ENCODE measurements at places on chromosomes 2 and 18. TPM values are rescaled to one million over a fixed set of nuclear protein-coding genes. Genes with fewer than 3 reads are reported as not detected.
A peak's percentile ranks its signal among the peaks of the same experiment; 100 is the strongest.

Gene ADAM17
- total RNA-seq = 33.5 TPM

Gene IL1F10
- not detected for total RNA-seq

Gene G6PC2
- 2.8 TPM for total RNA-seq

GRCh38 chr18:77524909-77525308 is 275.3 kb downstream of the GALR1 start:
- H3K36me3 ChIP-seq = no peaks in the 10 kb centered on the region
- no peak overlapping the region for H3K4me3 ChIP-seq
- no peaks in the 10 kb centered on the region for H3K27me3 ChIP-seq
- H3K4me1 ChIP-seq = no peaks in the 10 kb centered on the region
- no peak overlapping the region for H3K27ac ChIP-seq

DNA sequence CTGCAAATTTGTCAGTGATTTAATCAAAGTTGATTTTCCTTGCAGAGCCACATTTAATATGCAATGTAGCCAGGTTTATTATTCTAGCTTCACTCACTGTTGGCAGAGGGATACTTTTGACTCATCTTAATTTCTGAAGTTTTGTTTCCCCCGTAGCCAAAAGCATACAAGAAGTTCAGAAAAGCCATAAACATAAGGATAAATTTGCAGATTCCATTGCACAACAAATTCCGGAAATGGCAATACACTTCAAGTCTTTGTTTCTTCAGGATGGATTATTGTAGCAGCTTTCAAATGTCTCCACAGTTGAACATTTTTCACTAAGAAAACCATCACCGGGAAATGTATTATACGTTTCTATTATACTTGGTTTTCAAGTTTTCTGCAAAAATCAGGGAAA is 88.0 kb upstream of the ZCCHC2 start:
- peaks cover 5% of the 10 kb centered on the region for H3K4me1 ChIP-seq
- no peak overlapping the region for H3K27ac ChIP-seq
- H3K36me3 ChIP-seq = no peaks in the 10 kb centered on the region
- H3K27me3 ChIP-seq = peaks cover 16% of the 10 kb centered on the region

DNA sequence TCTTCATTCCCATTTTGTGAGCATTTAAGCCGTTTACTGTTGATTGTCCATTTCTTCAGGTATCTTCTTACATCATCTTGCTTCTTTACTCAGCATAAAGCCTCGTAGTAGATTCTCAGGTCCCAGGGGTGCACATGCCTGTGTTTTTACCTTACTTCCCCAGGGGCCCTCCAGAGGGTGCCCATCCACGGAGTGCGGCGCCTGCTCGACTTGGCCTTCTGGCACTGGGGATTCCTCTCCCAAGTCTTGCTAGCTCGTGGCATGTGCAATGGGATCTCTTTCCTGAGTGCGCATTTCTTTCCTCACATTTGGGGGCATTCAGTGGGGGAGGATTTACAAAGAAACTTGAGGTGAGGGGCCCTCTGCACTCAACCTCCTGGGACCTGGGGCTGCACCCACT is 148.1 kb downstream of the AGAP1 start:
- no peak overlapping the region for H3K27ac ChIP-seq
- DNase-seq = no peak
- H3K4me3 ChIP-seq = no peak overlapping the region
- peaks cover 59% of the 10 kb centered on the region for H3K4me1 ChIP-seq

- H3K4me1 ChIP-seq = peaks cover 39% of the 10 kb centered on the region
- DNase-seq = no peak
- H3K4me3 ChIP-seq = no peak overlapping the region
- no peaks in the 10 kb centered on the region for H3K27me3 ChIP-seq
- H3K36me3 ChIP-seq = no peaks in the 10 kb centered on the region
These were observed 423.3 kb downstream of the LPIN1 start for GRCh38 chr2:12169721-12170120.

DNA sequence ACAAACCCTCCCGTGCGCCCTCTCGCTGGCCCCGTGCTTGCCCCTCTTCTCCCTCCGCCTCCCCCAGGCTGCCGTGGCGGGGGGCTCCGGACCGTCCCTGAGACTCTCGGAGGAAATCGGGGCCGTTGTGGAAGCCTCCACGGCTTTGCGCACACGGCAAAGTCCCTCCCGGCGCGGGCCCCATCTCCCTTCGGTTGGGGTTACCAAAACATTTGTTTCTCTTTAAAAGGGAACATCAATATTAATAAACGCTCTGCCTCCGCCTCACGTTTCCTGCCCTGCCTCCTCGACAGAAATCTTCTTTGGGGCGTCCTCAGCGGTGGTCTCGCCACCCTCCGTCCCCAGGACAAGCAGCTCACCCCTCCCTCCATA is 3.8 kb downstream of the PAX3 start:
- peaks cover 100% of the 10 kb centered on the region for H3K27me3 ChIP-seq
- peak overlapping the region; percentile 86 for H3K4me3 ChIP-seq
- no peaks in the 10 kb centered on the region for H3K36me3 ChIP-seq
- DNase-seq = no peak

- H3K4me3 ChIP-seq = no peak overlapping the region
- no peak for DNase-seq
- no peak overlapping the region for H3K27ac ChIP-seq
- no peaks in the 10 kb centered on the region for H3K27me3 ChIP-seq
- peaks cover 32% of the 10 kb centered on the region for H3K36me3 ChIP-seq
These were observed 28.6 kb downstream of the EPG5 start for GRCh38 chr18:45938488-45938935.

- no peaks in the 10 kb centered on the region for H3K4me1 ChIP-seq
- no peaks in the 10 kb centered on the region for H3K27me3 ChIP-seq
- no peak for DNase-seq
- H3K36me3 ChIP-seq = no peaks in the 10 kb centered on the region
These were observed 40.7 kb upstream of the RAB27B start for GRCh38 chr18:54787616-54788015.

- H3K4me1 ChIP-seq = no peaks in the 10 kb centered on the region
- H3K4me3 ChIP-seq = no peak overlapping the region
- H3K36me3 ChIP-seq = no peaks in the 10 kb centered on the region
- H3K27ac ChIP-seq = no peak overlapping the region
- H3K27me3 ChIP-seq = no peaks in the 10 kb centered on the region
These were observed 441.6 kb downstream of the ERBB4 start for GRCh38 chr2:212097001-212097400.

DNA sequence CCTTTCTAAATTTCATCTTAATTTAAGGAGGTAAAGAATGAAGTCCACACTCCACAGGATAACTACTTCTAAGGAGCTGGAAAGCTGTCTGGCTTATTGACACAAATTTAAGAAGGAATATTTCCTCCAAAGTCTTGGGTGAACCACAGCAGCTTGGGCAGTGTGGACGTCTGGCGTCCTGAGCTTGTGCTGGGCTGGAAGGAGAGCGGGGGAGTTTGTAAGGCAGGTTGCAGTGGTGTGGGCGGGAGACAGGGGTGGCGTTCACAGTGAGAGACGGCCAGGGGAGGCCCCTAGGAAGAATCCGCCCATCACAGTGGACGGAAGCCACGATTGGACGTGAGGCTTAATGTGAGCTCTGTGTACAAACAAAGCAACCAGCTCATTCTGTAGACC is 25.7 kb downstream of the ADI1 start:
- peaks cover 19% of the 10 kb centered on the region for H3K36me3 ChIP-seq
- H3K4me3 ChIP-seq = no peak overlapping the region
- peaks cover 10% of the 10 kb centered on the region for H3K4me1 ChIP-seq
- H3K27me3 ChIP-seq = no peaks in the 10 kb centered on the region

GRCh38 chr2:145058457-145058856 is 538.5 kb upstream of the ZEB2 start:
- H3K4me1 ChIP-seq = no peaks in the 10 kb centered on the region
- no peak overlapping the region for H3K4me3 ChIP-seq
- DNase-seq = no peak
- no peak overlapping the region for H3K27ac ChIP-seq
